ENCODE measurements at places on chromosomes 4 and X.

DNA sequence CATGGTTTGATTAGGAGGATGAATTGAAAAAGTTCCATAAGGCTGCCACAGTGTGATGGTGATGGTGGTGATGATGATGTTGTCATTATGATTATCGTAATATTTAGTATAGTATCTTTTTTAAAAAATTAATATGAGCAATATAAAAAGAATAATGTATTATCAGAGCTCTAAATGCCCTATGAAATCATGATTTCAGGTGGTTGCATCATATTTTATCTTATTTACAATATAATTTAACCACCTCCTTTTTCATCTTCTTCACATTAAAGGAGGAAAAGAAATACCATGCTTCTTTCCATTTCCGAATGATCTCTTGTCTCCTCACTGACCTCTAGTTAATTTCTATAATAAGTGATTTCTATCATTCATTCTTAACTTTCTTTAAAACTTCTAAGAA is 225.9 kb downstream of the RAPGEF2 start:
- no peak for DNase-seq

DNA sequence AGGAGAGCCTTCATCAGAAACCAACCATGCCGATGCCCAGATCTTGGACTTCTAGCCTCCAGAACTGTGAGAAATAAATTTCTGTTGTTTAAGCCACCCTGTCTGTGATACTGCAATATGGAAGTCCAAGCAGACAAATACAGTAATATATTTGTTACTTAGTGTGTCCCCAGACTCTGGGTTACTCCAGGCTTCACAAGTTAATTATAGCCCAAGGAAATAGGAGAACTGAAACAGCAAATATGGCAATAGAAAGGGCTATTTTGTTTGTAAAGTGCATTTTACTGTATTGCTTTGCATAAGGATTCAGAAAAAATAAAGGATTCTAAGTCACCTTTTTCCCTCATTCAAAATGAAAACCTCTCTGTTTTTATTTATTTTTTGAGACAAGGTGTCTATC is 15.7 kb downstream of the TIGD4 start:
- no peak for DNase-seq

GRCh38 chr4:89111833-89112563 is 665 bp downstream of the TIGD2 start:
- no peak for DNase-seq

GRCh38 chr4:19386786-19387185 is 864.9 kb upstream of the SLIT2 start:
- DNase-seq = no peak

- DNase-seq = no peak
Measured at GRCh38 chrX:10554612-10555270, 65.6 kb downstream of the MID1 start.

- DNase-seq = no peak
Measured at GRCh38 chrX:12349201-12349600, 210.9 kb downstream of the FRMPD4 start.

GRCh38 chr4:47031751-47032404 is 511 bp downstream of the GABRB1 start:
- no peak for DNase-seq

DNA sequence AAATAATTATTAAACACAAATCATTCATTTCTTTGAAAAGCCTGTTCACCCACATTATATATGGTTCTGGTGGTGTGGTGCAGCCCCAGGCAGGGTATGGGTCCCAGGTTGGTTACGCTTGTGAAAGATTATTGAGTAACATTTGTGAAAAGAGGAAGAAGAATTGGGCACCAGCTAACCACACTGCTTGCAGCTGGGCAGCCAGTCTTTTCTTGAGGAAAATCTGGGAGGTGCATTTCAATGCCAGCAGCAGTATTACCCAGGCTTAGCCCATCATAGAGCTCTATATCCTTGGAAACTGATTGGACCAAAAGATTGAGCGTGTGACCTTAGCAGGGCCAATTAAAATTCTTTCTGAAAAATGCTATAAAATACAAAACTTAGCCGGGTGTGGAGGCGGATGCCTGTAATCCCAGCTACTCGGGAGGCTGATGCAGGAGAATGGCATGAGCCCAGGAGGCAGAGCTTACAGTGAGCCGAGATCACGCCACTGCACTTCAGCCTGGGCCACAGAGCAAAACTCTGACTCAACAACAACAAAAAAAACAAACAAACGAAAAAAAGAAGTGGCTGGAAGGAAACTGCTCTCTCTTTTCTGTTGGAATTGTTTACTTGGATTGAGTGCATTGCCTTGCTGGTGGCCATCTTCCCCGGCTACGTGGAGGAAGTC is 9.7 kb upstream of the PLAC8 start:
- DNase-seq = no peak

GRCh38 chrX:24248042-24248441 is 65.8 kb downstream of the SUPT20HL2 start:
- no peak for DNase-seq

DNA sequence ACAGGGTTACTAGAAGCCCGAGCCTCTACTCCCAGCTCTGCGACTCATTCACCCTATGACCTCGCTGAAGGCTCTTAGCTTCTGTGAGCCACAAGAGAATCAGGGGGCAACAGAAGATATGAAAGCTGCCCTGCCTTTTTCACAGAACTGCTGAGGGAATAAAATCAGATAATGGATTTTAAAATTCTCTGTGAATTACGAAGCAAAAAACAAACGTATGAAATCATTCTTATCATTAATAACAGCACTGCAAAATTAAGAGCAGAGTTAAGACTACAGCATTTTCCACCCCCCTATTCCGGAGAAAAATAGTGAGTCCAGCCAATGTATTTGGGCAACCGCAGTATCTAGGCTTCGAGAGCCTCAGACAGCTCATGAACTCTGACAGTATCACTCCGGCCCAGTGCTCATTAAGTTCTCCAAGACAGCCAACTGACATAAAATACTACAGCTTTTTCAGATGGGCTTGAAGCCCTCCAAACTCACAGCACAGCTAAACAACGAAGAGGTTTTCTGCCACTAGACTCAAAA is 33.4 kb downstream of the AFAP1 start:
- DNase-seq = no peak

DNA sequence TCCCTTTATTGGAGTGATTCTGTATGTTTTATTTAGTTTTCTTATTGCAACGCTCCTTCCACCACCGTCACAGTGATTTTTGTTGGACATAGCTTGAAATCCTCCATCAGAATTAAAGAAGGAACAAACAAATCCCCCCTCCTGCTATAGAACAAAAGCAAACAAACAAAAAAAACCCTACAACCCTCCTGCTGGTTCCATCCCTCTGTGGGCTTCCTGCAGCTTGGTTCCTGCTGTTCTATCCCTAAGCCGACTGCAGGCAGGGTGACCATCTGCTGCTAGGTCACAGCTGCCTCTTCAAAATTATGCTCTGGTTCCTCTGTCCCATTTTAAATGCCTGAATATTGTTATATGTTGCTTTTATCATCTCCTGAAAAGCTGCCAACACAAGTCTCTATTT is 116.8 kb upstream of the AGA start:
- no peak for DNase-seq

GRCh38 chrX:65689377-65689776 is 21.9 kb downstream of the MSN start:
- DNase-seq = no peak

DNA sequence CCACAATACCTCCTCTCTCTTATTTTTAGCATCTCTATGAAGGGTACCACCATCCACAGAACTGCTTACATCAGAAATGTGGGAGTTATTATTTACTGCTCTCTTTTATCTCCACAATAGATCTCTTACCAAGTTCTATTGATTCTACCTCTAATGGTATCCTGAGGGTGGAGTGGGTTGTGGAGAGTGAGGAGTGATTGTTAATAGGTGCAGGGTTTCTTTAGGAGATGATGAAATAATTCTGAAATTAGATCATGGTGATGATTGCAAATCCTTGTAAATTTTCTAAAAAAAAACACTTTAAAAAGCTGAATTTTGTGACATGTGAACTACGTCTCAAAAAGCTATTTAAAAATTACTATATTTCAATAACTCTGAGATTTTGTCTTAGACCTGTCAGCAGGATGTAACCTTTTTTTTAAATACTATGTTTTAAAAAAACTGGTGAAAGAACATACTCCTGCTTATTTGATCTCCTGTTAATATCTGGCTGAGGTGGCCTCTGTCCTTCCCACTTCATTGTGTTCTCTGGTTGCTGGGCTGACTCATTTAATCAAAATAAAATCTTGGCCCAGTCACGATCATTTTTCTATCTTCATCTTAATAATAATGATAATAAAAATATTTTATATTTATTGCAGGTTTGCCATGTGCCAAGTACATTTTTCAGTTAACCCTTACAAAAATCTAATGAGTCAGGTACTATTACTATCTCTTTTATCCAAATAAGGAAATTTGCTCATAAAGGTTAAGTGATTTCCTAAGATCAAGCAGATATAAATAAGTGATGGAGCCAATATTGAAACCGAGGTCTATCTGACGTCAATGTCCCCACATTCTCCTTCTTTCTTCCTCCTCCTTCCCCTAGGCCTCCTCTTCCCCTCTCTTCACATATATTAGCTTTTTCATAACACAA is 73.5 kb downstream of the GLUD2 start:
- DNase-seq = no peak

- no peak for DNase-seq
Measured at GRCh38 chr4:152206646-152207377, 329.1 kb downstream of the FBXW7 start.

GRCh38 chrX:14832586-14832985 is 40.3 kb downstream of the FANCB start:
- no peak for DNase-seq

DNA sequence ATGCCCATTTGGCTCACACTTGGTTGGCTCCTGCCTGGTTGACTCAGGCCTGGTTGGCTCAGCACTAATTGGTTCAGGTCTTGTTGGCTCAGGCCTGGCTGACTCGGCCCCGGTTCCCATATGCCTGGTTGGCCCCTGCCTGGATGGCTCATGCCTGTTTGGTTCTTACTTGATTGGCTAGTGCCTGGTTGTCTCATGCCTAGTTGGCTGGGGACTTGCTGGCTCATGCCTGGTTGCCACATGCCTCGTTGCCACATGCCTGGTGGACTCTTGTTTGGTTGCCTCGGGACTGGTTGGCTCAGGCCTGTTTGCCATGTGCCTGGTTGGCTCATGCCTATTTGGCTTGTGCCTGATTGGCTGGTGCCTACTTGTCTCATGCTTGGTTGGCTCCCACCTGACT is 103.7 kb downstream of the APOOL start:
- no peak for DNase-seq

- no peak for DNase-seq
Measured at GRCh38 chr4:124610211-124610610, 102.3 kb downstream of the ANKRD50 start.

DNA sequence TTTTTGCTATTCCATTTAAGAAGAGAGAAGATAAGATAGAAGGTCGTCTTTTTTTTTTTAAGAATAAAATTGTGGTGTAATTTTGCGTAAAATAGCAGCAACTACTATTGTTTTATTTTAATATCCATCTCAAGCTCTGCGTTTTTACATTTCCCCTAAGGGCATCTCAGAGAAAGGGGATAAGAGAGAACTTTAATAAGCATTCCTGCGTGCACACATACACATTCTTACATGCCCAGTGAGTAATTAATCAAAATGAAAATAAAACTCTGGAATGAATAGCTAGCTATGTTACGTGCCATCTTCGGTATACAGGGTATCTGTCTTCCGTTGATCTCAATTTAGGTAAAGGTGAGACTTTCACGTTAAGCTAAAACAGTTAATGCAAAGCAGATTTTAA is 200.3 kb upstream of the TENM3 start:
- no peak for DNase-seq

GRCh38 chrX:118315529-118315928 is 30.4 kb upstream of the WDR44 start:
- DNase-seq = no peak

DNA sequence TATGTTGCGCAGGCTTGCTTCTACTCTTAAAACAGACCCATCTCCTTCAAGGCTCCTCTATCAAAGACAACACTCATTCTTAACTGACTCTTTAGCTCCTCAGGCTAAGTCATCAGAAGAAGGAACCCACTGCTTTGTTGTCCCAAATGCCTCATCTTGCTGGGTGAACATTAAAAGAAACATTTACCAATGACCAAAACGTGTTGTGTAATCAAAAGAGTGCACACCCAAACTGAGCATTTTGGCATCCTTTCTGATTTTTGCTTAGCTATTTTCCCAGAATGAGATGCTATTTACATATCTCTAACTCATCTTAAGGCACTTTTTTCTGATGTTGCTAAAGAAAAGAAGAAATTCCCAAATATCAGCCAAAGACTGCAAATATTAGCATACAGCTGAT is 131.7 kb upstream of the VCX3A start:
- DNase-seq = no peak

DNA sequence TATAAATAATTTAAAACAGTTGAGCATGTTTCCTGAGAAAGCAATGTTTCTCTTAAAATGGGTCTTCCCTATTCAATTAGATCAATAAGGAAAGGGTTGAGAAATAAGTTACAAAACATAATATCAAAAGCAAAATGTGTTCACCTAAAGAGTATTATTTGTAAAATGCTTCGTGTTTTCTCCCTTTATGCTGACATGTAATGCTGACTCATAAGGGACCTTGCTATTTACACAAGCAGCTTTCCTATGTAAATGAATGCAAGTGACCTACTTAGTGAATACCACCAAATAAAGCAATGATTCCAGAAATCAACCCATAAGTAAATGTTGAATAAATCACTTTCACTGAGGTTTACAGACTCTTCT is 91.5 kb downstream of the ELOVL6 start:
- DNase-seq = no peak

DNA sequence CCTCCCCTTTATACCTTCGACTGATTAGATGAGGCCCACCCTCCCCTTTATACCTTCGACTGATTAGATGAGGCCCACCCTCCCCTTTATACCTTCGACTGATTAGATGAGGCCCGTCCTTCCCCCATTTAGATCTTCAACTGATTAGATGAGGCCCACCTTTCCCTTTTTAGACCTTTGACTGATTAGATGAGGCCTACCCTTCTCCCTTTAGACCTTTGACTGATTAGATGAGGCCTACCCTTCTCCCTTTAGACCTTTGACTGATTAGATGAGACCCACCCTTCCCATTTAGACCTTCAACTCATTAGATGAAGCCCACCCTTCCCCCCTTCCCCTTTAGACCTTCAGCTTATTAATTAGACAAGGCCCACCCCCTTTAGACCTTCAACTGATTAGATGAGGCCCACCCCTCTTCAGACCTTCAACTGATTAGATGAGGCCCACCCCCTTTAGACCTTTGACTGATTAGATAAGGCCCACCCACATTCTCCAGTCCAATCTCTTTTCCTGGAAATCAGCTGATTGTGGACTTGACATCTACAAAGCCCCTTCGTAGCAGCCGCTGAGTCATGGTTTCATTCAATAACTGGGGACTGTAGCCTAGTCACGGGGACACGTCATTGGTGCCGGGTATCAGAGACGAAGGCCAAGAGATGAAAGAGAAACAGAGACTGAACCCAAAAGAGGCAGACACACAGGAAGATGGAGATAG is 28.8 kb upstream of the IL3RA start:
- DNase-seq = no peak

Data from GM12864 (cell line).